ENCODE measurements at places on chromosomes 2 and 18.

- DNase-seq = no peak
These were observed 14.6 kb downstream of the ZNF519 start for GRCh38 chr18:14117606-14118005.

- DNase-seq = no peak
These were observed 128.5 kb upstream of the SH3BP4 start for GRCh38 chr2:234823196-234823876.

DNA sequence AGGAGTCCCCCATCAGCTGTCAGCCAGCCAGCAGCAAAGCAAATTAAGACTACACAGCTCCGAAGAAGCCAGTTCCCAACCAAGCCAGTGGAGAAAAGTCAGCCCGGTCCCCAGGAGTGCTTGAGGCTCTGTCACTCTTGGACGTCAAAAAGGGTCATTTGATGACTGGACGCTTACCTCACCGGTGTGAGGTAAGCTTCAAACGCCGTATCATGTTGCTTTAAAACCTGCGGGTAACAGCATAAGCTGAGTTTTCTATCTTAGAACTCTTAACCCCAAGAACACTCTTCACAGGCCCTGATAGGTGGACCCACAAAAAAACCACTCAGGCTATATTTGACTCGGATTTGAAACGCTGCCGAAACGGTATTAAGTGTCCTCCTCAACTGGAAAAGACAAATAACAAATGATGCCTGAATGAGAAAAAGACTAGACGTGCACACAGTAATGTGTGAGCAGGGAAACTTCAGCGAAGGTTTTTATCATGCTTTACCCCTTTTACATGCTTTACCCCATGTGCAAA is 682 bp upstream of the LNPK start:
- no peak for DNase-seq

DNA sequence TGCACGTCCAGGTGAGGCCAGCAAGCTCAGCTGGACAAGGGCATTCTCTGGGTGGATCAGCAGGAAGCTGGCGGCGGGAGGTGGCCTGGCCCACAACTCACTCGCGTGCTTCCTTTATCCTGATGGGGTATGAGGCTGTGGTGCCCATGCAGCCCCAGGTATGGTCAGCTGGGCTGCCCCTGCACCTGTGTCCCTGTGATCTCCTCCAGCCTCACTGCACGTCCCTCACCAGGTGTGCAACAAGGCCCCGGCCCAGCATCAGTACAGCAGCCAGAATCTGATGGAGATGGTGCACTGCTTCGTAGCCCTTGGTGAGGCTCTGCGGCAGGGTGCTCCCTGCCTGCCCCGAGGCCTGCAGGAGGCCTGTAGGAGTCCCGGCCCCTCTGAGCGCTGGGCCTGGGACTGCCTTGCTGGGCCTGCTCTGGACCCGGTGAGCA is 17.6 kb downstream of the MROH2A start:
- DNase-seq = no peak

DNA sequence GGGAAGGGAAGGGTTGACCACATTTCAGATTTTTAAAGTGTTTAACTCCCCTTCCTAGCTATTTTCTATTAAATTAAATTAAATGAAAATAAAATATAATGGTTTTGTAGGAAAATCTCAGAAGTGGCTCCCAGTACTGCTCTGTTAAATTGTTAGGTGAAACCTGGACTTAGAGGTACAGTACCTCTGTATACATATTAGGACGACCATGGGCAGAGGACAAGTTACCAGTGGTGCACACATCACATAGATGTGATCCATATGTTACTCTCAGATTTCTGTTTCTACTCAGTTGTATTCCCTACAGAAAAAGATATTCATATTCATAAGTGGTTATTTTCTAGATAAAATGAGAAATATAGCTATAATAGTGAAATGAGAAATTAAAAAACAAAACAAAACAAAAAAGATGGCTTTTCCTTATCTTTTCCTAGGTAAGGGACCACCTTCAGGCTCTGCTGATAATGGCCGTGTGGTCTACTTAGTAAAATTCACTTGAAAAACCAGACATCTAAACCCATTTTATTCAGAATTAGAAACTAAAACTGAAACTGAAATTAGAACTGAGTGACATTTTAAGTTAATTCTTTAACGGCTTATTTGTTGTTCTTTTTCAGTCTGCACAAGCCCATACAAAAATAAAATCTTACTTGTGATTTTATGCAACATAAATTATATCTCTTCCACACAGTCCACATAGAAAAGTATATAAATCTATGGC is 832.5 kb upstream of the CHAC2 start:
- DNase-seq = no peak

- no peak for DNase-seq
These were observed 60.3 kb downstream of the SH3BP4 start for GRCh38 chr2:235011929-235012631.

DNA sequence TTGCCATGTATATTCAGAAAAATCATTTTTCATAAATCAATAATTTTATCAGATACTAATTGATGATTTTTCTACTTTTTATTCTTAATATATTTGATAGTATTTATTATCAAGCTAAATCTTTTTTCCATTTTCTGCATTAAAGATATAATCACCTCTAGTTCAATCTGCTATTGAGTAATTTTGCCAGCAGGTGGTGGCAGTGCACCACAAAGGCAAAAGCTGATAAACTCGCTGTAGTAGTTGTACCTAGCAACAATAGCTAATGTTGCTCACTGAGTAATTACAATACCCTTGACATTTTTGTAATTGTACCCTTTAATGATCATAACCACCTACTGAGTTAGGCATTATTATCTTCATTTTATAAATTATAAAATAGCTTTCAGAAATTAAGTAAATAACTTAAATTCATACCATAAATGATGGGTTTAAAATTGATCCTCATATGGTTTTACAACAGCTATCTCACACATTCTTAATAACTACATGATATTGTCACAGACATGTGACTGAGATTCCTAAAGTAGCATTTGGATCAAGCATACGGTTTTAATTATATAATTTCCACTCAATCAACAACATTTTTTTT is 52.0 kb upstream of the CALCRL start:
- DNase-seq = peak; percentile 32

- no peak for DNase-seq
These were observed 117.4 kb downstream of the MBP start for GRCh38 chr18:77015169-77015568.

- no peak for DNase-seq
These were observed 970.6 kb upstream of the ACVR2A start for GRCh38 chr2:146874260-146874658.

DNA sequence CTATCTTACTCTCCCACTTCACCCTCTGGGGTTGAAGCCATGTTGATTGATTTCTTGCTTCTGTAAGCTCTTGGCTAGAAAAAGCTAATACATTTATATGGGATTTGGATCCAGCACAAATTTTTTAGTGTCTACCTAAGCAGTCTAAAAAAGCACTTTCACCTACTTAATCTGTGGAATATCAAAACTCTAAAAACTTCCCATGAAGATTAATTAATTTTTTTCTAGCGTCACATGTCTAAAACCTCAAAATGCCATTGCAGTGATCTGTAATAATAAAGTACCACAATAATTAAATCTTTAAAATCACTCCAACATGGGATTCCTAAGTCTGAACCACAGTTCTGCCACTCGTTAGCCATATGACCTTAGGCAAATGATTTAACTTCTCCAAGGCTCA is 180.1 kb downstream of the EN1 start:
- DNase-seq = no peak

DNA sequence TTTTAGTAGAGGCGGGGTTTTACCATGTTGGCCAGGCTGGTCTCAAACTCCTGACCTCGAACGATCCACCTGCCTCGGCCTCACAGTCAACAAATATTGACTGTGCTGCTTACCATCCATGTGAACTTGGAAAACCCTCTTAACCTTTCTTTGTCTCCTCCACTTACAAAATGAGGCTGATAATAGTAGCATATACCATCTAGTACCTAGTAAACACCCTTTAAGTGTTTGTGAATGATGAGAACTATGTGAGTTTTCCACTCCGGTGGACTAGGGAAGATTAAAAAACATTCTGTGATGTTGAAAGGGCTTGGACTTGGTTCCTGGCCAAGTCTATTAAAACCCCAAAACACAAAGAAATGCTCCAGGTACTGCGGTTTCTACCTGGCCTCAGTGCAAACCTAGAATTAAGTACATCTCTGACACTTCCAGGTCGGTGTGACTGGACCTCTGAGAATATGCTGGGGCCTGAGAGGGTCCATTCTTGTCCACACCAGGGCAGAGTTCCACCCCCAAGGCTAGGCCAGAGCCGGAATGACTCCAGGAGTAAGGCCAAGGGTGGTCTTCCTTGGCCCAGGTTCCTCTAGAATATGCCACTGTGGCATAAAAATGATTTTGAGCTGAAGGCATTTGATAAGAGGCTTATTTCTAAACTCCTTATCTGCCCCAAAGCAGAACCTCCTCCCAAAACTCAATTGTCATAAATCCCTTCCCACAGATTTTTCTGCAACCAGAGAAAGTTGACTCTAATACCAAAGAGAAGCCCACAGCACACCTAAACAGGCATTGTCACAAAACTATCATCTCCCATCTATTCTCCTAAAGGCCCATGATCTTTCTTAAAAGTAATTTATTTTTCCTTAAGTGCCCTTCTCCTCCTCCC is 217.5 kb downstream of the TGIF1 start:
- DNase-seq = no peak

DNA sequence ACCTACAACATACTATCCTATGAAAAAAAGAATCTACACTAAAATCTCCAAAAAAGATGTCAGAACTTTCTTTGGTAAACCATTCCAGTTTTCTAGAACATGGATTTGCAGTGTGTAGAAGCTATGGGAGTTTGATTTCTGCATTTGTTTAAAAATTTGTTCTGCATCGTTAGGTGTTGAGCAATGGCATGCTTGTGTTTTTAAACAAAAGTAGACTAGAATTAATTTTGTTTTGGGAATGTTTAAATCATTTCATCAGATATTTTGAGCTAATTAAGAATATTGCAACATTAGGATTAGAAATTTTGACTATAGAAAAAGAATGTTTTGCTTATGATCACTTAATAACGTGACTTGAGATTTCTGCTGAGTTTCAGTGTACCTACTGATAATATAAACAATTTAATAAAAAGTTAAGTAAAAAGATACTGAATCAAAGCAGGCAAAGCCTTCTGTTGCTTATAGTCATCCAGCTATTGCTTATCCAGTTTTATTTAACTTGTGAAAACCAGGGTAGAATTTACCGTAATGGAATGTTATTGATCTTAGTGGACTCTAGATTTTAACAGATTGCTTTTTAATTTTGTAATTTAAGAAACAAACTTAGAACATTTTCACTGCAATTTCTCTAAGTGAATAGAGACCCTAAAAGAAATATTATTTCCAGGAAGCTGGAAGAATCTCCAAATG is 7.2 kb upstream of the TMEM182 start:
- no peak for DNase-seq

GRCh38 chr2:239979243-239980023 is 45.7 kb downstream of the NDUFA10 start:
- DNase-seq = no peak

GRCh38 chr2:144920755-144921530 is 401.0 kb upstream of the ZEB2 start:
- no peak for DNase-seq

- no peak for DNase-seq
These were observed 15.3 kb downstream of the WNT10A start for GRCh38 chr2:218895759-218896500.

DNA sequence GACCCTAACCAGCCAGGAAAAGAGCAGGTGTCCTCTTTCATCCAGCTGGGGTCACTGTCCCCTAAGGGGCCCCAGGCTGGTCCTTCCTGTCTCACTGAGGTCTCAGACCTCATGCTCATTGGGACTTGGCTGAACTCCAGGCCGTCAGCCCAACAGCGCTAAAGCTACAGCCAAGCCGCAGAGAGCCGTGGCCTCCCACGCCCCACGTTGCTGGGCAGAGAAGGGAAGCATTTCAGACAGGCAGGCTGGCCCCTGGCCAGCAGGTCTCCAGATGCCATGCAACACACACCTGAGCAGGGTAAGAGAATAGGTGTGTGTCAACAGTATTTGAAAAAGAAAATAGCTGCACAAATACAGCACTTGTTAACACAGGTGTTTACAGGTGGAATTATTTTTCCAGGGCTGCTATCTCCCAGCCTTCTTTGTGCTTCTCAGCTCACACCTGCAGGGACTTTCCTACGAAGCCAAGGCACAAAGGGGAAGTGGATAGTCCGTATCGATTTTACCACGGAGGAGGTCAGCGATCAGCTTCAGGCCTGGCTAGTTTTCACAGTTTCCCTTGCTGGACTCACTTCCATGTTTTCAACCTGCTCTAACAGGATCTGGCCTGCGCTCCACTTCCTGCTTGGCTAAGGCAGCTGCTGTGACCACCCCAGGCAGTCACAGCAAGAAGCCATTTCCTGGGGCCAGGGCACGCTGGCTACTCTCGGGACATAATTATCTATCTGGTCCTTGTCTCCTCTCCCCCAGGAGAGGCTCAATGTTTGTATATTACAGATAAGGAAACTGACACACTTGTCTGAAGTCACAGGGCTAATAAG is 156.1 kb upstream of the ID2 start:
- DNase-seq = no peak

DNA sequence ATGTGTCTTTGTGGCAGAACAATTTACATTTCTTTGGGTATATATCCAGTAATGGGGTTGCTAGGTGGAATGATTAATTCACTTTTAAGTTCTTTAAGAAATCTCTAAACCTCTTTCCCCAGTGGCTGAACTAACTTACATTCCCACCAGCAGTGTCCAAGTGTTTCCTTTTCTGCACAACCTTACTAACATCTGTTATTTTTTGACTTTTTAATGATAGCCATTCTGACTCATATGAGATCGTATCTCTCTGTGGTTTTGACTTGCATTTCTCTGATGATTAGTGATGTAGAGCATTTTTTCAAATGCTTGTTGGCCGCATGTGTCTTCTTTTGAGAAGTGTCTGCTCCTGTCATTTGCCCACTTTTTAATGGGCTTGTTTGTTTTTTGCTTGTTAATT is 43.1 kb upstream of the PTH2R start:
- DNase-seq = no peak

GRCh38 chr2:2263196-2263829 is 67.8 kb downstream of the MYT1L start:
- no peak for DNase-seq

GRCh38 chr2:133508546-133509165 is 59.6 kb downstream of the NCKAP5 start:
- DNase-seq = no peak

- no peak for DNase-seq
These were observed 27.1 kb downstream of the KIAA2012 start for GRCh38 chr2:202100176-202100575.

GRCh38 chr18:11040823-11041656 is 108.3 kb downstream of the PIEZO2 start:
- peak; percentile 14 for DNase-seq

All from stimulated activated CD4-positive, alpha-beta T cell treated with anti-CD3 and anti-CD28 coated beads, Interleukin-4, amount 100 ng/mL, for 24 hours (primary cell).